ENCODE measurements at places on chromosomes 12 and 14.

GRCh38 chr12:29152981-29153630 lies 4.0 kb downstream of the FAR2 start:
- no peak for DNase-seq

- no peak for DNase-seq
Measured at GRCh38 chr12:54296393-54297099, 4.3 kb downstream of the NFE2 start.

GRCh38 chr12:94041850-94042249 lies 106.5 kb upstream of the PLXNC1 start:
- DNase-seq, result no peak

DNA sequence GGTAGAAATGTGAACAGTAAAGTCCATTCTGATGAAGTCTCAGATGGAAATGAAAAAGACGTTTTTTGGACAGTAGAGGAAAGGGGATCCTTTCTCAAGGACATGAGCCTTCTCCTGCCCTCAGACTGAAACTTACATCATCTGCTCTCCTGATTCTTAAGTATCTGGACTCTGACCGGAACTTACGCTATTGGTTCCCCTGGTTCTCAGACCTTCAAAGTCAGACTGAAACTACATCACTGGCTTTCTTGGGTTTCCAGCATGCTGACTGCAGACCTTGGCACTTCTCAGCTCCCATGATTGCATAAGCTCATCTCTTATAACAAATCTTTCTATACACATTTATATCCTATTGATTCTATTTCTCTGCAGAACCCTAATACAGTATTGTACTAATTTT lies 291.0 kb downstream of the SNAPC1 start:
- DNase-seq, result peak; percentile 10

- DNase-seq, result no peak
Measured at GRCh38 chr14:70804556-70805162, 4.7 kb downstream of the MAP3K9 start.

- peak; percentile 84 for DNase-seq
Measured at GRCh38 chr12:57632958-57633840, at the start of gene B4GALNT1. Gene B4GALNT1, minus strand, starts transcription at chr12:57633201. Its CDS starts 1,069 bp downstream, at chr12:57632132.

DNA sequence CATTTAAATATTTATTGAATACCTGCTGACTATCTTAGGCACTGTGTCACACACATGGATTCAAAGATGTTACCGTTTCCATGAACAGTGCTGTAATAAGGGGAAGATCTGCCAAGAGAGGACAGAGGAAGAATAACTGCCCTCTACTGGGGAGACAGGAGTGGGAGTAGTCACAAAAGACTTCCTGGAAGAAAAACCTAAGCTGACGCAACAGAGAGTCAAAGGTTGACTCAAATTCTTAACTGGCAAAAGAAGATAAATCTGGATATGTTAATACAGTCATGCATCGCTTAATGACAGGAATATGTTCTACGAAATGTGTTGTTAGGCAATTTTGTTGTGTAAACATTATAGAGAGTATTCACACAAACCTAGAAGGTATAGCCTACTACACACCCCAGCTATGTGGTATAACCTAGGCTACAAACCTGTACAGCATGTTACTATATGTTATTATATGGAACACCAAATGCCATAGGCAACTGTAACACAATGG lies 51.5 kb downstream of the DCAF5 start:
- no peak for DNase-seq
